Calu3 (cell line): ENCODE measurements at places on chromosomes 3 and 15. TPM values are rescaled to one million over a fixed set of nuclear protein-coding genes. Genes with fewer than 3 reads are reported as not detected.

DNA sequence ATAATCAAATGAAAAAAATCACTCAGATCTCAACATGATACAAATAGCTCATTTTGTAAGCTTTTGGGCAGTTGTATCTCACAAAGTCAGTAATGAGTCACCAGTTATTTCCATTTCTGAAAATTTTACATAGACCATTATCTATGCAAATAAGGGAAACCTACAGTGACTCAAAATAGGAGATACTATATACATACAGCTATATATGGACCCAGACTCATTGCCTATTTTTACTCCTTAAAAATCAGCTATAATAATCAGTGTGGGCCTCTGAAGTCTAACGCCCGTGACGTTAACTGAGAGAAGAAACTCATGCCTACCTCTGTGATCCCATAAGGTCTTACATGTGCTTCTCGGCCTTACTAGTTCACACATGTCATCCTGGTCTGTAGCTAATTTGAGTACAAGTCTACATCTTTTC lies 31.6 kb downstream of the LRIG1 start:
- DNase-seq, result no peak

DNA sequence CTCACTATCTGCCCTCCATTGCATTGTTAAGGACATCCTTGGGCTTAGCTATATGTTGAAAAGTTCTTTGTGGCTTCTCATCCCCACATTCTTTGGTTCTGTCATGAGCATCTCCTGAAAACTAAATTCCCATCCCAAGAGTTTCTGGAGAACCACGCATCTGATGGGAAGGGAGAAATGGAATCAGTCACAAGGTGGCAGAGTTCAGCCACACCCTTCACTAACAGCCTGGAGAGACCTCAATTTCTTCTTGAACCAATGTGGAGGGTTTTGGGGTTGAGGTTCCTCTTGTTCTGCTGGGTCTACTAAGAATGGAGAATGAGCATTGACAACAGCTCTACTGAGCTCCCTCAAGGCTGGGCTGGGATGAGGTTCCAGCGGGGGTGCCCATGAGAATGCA lies 15.6 kb upstream of the MAGEL2 start:
- no peak for DNase-seq

GRCh38 chr15:66105286-66106265 lies 148.0 kb downstream of the MEGF11 start:
- DNase-seq, result no peak

DNA sequence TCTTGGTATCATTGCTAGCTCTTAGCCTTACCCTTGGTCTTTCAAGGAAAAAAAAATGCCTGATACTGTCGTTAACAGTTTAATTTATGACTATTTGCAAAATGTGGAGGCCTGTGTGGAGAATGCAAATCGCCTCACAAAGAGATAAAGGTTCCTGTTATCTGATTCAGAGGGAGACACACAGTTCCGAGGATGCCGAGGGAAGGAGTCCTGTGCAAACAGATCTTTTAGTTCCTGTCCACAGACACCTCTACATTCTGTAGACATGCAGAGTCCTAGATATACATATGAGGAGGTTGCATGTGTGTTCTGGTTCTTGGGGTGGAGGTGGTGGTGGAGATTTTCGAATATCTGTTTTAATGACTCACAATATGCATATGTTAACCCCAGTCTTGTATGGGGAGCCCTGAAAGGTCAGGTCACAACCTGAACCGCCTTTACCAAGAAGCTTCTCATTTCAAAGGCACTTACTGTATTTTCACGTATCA lies 5.7 kb downstream of the NR2F2 start:
- DNase-seq, result no peak

The LSAMP gene
- total RNA-seq, result 0.90 and 1.0 TPM in 2 replicates

The RAB6B gene
- 0.85 and 4.7 TPM in 2 replicates for total RNA-seq

The ZNF80 gene
- not detected in 2 replicates for total RNA-seq

The PML gene
- total RNA-seq, result 120 and 153 TPM in 2 replicates

The MDFIC2 gene
- total RNA-seq, result not detected in 2 replicates
